ENCODE measurements at places on chromosomes 5 and 9.

DNA sequence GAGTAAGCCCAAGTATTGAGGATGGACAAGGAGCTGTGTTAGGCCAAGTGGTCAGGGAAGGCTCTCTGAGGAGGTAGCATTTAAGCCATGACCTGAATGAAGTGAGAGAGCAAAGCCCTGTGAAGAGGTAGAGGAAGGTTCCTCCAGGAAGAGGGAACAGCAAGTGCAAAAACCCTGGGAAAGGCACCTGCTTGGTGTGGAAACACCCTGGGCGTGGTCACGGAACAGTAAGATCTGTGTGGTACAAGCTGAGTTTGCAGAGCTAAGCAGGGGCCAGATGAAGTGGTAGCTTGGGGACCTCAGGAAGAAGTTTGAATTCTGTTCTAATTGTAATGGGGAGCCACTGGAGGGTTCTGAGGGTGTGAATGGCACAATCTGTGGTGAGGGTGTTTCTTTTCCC is 310.2 kb downstream of the ARHGAP26 start:
- no peak for DNase-seq

- DNase-seq = no peak
These were observed 89.6 kb downstream of the RIC1 start for GRCh38 chr9:5718296-5719032.

GRCh38 chr5:97075649-97076048 is 66.8 kb downstream of the LIX1 start:
- no peak for DNase-seq

- no peak for DNase-seq
These were observed 83.2 kb upstream of the MAP3K1 start for GRCh38 chr5:56732121-56732520.

DNA sequence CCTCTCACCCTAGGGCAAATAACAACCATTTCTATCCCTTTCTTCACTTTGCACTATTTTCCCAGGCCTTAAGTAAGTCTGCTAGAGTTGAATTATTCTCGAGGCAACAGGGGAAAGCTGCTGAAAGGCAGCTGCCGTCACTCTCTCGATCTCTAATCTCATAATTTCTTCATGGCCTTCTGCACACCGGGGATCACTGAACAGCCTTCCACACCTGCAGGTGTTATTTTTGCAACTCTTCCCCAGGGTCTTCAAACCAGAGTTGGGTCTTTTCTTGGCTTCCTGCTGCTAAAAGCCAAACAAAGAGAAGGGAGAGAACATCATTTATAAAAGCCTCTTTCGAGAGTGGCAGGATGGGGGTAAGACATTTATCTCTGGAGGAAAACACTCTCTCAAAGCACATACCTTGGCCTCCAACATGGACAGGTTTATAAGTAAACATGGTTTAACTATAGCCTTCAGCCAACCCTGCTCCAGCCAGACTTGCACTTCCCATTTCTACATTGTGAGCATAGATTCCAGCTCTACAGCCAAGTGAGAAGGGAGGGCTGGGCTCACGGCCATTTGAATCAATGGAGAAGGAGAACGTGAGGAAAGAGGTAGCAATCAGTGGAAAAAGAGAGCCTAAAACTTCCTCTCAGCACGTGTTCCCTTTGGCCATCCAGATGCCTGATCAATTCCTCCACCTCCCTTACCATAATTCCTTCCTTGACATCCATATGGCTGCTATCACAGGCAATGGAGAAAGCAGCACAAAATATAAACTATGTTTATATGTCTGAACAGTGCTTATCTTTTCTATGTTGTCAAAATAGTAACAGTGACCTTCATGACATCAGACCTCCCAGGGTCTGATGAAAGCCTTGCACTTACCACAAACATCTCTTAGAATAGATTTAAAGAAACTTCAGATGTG is 464.9 kb downstream of the TLE1 start:
- peak; percentile 21 for DNase-seq

GRCh38 chr5:16144416-16144815 is 35.2 kb downstream of the MARCHF11 start:
- no peak for DNase-seq

GRCh38 chr9:74322661-74323314 is 174.3 kb upstream of the RORB start:
- no peak for DNase-seq

GRCh38 chr9:124006448-124007361 is 4.9 kb upstream of the LHX2 start:
- no peak for DNase-seq

GRCh38 chr5:33565324-33565723 is 124.6 kb downstream of the TARS1 start:
- DNase-seq = no peak

- DNase-seq = no peak
These were observed 80.1 kb upstream of the IRX4 start for GRCh38 chr5:1962619-1963355.

- DNase-seq = no peak
These were observed 662.1 kb upstream of the MEF2C start for GRCh38 chr5:89545076-89545475.

- peak; percentile 2 for DNase-seq
These were observed 19.4 kb downstream of the IPO11 start for GRCh38 chr5:62431735-62432620.

DNA sequence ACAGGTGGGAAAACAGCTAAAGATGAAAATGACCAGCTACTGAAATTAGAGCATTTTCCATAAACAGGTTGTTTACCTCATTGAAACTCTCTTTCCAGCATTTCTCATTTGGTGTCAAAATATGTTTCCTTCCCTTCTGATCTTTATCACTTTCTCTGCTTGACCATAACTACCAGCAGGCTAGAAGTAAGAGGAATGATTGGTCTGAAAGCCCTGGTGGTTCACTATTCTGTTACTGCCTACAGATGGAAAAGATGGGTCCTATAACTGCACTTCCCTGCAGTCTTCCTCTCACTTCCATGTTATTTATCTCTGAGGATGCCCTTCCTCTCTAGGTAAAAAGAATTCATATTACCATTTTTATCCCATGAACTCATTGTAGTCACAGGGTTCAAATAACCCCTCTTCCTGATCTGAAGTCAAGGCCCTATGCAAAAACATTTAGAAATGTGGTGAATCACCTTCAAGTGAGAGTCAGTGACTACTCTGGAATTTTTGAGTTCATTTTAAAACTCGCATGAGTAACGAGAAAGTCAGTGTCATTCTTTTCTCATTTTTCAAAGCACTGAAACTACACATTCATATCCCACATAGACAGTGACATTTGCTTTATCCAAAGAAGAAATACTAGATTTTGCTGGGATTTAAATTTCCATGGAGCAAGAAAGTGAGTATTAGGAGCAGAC is 51.7 kb downstream of the ZNF474 start:
- DNase-seq = peak; percentile 94

DNA sequence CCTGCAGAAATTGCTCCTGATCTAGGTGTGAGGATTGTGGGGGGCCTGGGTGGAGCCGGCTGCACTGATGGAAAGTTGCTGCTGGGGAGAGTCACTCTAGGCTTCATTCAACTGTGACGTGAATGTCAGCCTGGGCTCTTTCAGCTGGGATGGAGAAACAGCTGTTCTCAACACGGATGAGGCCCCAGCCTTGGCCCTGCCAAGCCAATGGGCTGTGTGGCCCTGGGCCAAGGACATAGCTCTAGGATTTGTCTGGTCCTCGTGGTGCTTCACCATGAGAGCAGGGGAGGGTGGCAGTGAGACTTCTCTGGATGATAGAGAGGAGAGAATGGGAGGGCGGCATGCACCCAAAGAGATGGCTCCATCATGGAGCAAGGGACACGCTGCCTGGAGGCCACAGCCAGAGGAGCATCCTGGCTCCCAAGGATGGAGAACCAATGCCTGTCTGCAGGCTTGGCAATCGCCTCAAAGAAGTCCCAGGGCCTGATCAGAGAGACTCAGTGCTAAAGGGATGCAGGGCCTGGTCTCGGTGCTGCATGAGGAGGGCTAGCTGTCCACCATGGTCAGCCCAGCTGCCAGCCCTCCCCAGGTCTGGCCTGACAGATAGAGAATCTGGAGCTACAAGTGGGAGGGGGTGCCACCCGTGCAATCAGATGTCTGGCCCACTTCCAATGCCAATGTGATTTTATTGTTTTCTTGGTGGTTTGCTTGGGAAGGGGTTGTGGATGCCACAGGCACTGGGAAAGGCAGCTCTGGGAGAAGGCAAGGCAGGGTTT is 141.0 kb downstream of the GADD45G start:
- no peak for DNase-seq

DNA sequence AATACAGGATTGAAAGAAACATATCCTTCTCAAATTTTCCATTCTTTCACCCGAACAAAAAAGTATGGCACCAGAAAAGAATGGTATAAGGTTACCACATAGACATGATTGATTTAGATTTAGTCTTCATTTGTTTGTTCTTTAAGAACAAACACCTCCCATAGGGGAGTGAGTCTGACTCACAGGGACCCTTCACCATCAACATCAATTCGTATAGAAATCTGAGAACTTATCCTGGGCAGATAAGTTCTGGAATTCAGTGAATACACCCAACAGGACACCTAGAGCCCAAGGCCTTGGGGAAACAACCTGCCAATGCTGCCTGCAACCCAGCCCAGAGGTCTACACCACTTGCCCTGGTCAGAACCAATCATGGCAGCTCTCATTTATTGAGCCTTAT is 46.2 kb downstream of the LHFPL2 start:
- DNase-seq = no peak

- DNase-seq = no peak
These were observed 46.2 kb downstream of the MTAP start for GRCh38 chr9:21848615-21849014.

GRCh38 chr5:154484393-154485095 is 6.5 kb upstream of the HAND1 start:
- no peak for DNase-seq

GRCh38 chr5:129511291-129511690 is 51.2 kb downstream of the ADAMTS19 start:
- DNase-seq = peak; percentile 8

GRCh38 chr5:157004893-157005551 is 42.0 kb upstream of the TIMD4 start:
- peak; percentile 14 for DNase-seq

GRCh38 chr5:619444-619843 is 7.3 kb downstream of the CEP72 start:
- DNase-seq = no peak

- peak; percentile 83 for DNase-seq
These were observed 16.1 kb upstream of the COL5A1 start for GRCh38 chr9:134625361-134626068.

DNA sequence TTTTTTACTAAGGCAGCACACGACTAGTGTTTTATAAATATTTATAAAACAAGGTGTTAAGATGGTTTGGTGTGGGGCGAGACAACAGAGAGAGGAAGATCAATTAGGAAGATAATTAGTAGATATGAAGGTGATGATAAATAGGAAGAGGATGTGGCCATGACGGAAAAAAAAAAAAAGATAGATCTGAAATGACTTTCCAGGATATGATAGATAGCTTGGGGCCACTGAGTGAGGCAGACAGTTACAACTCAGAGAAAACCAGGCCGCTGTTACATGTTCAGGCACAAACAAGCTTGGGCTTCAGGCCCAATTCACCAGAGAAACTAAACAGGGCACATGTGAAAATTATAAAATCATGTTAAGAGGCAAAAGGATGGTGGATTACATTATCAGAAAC is 43.2 kb downstream of the KIAA0825 start:
- DNase-seq = no peak

DNA sequence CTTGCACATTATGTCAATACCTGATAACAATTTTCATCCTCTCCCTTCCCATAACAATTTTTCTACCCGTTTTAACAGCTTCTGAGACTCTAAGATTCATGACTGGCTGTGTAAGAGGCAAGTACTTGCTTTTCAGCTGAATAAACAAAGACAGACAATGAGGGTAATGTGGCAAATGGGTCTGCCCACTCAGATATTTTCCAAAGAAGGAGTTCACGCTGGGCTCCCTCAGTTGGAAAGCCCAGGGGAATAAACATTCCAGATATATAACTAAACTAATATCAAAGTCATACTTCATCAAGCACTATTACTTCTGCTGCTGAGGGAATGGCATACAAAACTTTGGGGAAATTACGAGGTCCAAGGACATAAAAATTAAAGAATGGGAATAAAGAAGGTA is 24.4 kb downstream of the MEGF9 start:
- DNase-seq = peak; percentile 39

- DNase-seq = no peak
These were observed 217.2 kb downstream of the MEF2C start for GRCh38 chr5:88665750-88666215.

- DNase-seq = peak; percentile 28
These were observed at the start of gene PCDHB14 for GRCh38 chr5:141223112-141223783. TSS of gene PCDHB14 (plus strand) at chr5:141223343. CDS start at chr5:141223506, 163 bp downstream.

DNA sequence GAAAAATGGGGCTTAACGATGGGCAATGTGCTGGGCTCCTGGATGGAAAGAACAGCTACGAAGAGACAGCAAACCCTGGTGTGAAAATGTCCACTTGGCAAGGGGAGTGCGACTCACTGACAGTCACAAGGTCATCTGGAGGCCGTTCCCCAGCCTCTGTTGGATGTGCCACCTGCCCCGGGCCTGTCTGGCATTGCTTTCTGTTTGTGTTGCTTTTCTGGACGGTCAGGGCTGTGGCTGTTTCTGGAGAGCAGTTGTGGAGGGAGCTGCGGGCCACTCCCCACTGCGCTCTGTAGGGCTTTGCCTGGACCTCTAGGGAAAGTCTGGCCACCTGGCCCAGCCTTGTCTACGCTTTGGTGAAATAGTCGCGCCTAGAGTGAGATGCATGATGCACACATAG is 185.3 kb downstream of the IRX1 start:
- no peak for DNase-seq

- DNase-seq = no peak
These were observed 1.1 kb upstream of the FAM78A start for GRCh38 chr9:131277287-131277909.

- no peak for DNase-seq
These were observed 30.6 kb upstream of the ADAMTS2 start for GRCh38 chr5:179375831-179376365.

DNA sequence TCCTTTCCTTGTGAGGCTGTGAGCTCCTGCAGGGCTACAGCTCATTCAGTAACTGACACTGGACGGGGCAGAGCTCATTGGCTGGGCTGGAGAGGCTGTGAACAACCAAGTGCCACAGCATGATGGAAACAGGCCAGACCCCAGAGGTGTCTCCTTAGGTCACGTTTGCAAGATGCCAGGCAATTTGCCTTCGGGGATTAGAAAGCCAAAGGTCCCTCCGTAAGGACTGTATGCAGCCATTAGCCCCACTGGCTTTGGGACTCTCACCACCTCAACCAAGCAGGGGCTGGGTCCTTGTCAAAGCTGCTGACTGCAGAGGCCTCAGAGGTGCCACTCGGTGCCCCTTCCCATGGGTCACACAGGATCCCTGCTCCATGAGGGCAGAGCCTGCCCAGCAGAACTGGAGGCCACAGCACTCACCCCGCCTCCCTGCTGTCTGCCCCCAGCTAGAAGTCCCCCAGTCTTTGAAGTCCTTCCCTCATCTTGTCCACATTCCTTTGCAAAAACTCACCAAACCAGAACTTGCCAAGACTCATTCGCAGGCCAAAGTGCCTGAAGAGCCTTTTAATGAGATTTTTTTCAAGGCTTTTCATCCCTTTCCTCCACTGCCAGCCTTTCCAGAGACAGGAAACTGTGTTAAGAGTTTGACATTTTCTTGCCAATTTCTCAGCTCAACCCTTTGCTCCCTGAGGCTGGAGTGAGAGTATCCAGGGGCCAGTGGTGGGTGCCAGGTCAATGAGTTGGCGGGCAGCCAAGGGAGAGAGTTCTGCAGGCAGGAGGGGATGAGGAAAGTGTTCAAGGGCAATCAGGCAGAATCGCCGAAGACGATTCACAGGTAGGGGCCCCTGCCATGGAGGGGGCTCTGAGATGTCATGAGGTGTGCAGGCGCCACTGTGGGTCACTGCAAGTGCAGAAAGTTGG is 39.7 kb upstream of the SLC25A51 start:
- peak; percentile 91 for DNase-seq
